NCI-H187 treated with DMSO at 0.1 percent for 48 hours (cell line): ENCODE measurements at places on chromosomes 7 and 10.

DNA sequence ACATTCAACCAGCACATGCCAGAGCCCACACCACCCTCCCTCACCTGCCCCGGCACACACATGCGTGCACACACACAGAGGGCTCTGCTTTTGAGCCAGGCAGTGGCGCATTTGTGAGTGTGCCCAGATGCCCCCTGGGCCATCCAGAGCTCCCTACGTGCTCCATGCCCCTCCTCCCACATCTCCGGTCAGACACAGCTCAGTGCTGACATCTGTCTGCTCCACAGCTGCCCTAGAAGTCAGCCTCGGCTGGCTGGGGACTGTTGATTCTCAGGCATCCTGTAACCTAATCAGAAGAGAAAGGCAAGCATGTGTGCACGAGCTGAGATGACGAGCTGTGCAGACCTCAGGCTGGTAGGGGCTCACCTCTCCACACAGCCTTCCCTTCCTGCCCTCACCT lies 135.1 kb downstream of the ZMIZ1 start:
- DNase-seq: no peak

DNA sequence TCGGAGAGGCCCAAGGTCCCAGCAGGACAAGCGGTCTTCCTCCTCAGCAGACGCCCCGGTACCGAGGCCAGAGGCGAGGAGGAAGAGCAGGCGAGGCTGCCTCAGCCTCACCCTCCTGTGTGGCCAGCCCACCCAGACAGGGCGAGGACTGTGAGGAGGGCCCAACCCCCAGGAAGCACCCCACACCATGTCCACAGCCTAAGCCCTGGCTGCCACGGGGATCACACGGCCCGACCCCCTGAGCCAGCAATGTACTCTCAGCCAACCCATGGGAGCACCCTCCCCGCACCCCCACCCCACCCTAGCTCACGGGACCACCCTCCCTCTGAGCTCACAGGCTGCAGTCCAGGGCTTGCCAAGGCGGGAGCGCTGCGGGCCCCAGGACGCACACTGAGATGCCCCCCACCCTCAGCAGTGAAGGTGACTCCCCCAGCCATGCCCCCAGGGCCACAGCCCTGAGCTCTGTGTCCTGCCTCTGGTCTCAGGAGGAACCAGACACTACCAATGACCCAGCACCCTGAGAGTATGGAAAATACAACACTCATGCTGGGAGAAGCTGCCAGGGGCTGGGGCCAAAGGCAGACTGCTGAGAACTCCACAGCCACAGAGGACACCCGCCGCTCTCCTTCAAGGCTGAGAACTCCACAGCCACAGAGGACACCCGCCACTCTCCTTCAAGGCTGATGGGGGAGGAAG lies 93.6 kb downstream of the MAD1L1 start:
- no peak for DNase-seq

GRCh38 chr7:20797462-20798080 lies 10.9 kb upstream of the SP8 start:
- peak; percentile 33 for DNase-seq

DNA sequence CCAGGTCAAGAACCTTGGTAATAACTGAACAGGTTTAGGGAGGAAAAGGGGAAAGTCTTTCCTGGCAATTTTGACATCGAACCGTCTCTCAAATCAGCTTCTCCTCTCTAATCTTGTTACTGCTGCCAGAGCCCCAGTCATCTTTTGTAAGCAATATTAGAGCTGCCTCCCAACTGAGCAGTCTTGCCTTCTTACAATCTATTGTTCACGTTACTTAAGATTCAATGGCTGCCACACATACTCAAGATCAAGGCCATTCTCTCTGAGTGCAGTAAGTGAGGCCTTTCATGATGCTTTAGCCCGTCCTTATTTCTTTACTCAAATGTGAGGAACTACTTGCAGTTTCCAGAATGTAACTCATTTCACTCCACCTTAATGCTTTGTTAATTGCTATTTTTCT lies 12.4 kb downstream of the NET1 start:
- DNase-seq: no peak

GRCh38 chr10:128087884-128088709 lies 38.1 kb downstream of the MKI67 start:
- DNase-seq: no peak

DNA sequence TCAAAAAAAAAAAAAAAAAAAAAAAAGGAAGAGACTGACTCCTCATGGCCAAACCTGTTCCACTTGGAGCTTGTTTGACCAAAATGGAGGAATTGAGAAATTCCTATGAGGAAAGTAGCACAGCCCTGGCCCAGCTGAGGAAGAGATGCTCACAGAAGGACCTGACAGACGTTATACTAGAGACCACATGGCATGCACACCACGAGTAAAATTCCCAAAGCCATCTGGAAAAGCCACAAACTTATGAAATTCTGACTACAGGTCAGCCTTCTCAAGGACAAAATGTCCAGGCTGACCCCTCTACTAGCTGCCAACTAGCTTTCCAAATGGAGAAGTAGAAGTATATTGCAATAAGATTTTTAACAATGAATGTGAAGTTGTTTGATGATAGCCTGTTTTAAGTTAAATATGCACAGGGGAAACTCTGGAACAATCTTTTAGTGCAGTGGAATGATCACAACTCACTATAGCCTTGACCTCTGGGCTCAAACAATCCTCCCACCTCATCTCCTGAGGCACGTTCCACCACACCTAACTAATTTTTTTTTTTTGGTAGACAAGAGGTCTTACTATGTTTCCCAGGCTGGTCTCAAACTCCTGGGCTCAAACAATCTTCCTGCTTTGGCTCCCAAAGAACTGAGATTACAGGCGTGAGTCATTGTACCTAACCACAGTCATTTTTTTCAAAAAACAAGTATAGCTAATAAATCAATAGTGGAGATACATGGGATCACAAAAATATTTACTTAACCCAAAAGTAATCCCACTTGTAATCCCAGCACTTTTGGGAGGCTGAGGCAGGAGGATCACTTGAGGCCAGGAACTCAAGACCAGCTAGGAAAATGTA lies 75.7 kb downstream of the AKR1D1 start:
- DNase-seq: no peak

DNA sequence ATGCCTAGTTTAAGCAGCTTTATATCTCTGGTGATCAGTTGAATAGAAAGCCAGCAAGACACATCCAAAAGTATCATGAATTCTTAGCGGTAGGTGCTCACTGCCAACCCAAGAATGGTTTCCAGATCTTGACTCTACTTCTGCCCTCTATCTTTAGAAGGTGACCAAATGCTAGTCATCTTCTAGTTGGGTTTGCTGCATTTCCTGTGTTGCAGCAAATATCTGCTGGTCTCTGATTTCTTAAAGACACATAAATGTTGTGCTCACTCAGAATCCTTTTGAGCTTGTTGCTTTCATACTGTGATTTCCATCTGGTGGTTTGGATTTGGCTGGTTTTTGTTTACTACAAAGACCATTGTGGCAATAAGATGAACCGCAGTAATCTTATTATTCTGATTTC lies 2.2 kb downstream of the CDC123 start:
- DNase-seq: no peak

DNA sequence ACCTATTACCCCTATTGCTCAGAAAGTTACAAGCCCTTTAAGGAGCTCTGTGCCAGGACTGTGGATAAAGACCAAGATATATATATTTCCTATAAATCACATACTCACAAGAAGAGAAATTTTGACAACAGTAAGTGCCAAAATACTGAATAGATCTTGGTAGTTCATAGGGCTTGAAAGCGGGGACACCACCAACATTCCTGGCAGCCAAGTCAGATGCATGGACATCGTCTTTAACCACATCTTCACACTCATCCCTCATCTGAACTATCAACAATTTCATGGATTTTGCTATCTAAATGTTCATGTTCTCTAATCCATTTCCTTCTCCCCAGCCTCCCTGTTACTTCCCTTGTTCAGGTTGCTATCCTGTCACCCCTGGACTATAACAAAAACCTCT lies 67.5 kb upstream of the LRRC17 start:
- no peak for DNase-seq

- DNase-seq: no peak
These were observed 435.2 kb upstream of the AUTS2 start for GRCh38 chr7:69162931-69163670.

DNA sequence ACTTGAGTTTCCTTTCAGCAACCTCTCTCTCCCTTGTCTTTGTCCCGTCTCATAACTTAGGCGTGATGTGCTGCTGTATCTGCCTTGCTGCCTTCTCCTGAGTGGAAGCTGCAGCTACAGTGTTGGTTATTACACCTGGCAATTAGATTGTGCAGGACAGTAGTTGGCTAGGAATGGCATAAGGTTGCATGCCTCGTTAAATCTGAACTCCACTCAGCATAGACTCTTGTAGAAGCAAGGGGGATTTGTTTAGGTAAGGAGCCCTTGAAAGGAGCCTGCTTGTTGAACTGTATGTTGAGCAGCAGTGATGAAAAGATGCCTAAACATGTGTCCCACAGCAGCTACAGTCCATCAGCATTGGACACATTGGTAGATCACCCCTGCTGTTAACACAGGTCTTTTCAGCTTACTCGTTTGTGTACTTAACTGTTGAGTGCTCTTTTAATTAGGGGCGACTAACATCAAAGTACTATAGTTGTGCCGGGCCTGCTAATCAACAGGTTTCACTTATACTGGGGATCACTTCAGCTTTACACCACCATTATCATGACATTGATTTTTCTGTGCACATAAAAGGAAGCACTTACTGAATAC lies 225.0 kb downstream of the AUTS2 start:
- DNase-seq: peak; percentile 96

GRCh38 chr7:157787275-157787701 lies 450.5 kb downstream of the DNAJB6 start:
- no peak for DNase-seq

DNA sequence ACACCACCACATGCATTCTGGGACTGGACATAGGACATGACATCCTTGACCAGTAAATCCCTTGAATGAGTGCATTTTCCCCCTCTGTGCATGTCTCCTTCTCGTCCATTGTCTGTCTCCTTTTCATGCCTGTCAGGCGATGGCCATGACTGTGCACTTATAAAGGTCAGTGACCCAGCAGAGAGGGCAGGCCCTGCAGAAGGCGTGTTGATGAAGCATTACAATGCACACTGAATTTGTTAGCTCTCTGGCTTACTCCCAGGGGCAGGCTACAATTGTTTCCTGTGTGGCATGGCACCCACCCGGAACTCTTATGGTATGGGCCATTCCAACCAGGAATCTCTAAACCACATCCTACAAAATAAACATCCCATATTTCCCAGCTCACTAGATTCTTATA lies 71.1 kb downstream of the SAMD9 start:
- no peak for DNase-seq
